ENCODE measurements at places on chromosomes 2 and 18.

GRCh38 chr2:40286721-40287120, 165.2 kb downstream of the SLC8A1 start:
- DNase-seq = no peak

GRCh38 chr2:164890544-164890943, 48.9 kb upstream of the COBLL1 start:
- DNase-seq = no peak

- DNase-seq = no peak
These were observed 341.1 kb downstream of the ARL6IP6 start for GRCh38 chr2:153059338-153060052.

DNA sequence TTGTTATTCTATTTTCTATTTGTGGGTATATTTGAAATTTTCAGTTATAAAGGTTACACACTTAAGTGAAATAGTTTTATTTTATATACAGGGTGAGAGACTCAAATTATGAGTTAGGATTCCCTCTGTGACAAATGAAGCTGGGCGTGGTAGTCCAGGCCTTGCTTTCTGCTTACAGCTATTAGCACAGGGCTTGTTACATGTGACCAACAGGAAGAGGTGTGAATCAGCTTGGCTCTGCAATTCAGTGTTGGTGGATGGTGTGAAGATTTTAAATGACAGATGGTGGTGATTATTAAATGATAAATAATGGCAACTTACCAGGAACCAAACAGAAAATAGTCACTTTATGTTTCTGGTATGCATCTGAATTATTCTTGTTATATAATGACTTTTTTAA, 64.4 kb upstream of the NOSTRIN start:
- no peak for DNase-seq

- no peak for DNase-seq
These were observed 123.2 kb downstream of the DYSF start for GRCh38 chr2:71576541-71576940.

DNA sequence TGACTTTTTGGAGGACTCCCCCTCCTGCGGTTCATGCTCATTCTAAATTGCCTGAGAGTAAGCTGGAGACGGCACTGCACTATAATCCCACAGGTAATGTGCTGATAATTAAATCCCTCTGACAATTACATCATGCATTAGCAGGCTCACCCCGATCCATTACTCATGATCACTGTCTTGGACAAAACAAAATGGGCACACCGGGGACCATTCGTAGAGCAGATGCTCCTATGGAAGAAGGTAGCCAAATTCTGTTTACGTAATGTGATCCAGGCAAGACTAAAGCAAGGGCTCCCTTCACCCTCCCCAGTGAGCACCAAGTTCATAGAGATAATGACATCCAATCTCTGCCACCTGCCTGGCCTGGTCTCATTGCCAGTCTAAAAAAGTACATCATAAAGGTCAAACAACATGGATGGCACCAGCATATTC, 657.1 kb upstream of the SOX11 start:
- DNase-seq = no peak

GRCh38 chr2:135473567-135473966, 57.5 kb downstream of the ZRANB3 start:
- no peak for DNase-seq

DNA sequence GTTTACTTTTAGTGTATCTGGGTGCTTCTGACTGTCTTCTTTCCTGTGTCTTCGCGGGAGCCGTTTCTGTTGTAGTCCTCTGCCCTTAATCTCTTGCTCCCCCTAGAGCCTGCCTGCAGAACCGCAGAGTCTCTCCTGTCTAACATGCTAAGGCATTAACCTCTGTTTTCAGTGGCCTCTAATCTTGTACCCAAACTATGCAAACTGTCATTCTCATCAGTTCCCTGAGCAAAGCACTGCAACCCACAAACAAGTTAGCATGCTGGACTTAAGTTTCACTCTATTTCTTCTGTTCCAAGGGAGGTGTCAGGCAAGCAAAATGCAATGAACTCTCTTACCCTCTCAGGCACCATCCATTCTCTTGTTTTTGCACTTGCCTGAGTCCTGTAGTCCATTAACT, 138.4 kb downstream of the OTX1 start:
- DNase-seq = no peak

GRCh38 chr2:224062481-224063297, 23.6 kb upstream of the SERPINE2 start:
- DNase-seq = no peak

GRCh38 chr2:75064691-75065396, 106.4 kb downstream of the POLE4 start:
- peak; percentile 12 for DNase-seq

DNA sequence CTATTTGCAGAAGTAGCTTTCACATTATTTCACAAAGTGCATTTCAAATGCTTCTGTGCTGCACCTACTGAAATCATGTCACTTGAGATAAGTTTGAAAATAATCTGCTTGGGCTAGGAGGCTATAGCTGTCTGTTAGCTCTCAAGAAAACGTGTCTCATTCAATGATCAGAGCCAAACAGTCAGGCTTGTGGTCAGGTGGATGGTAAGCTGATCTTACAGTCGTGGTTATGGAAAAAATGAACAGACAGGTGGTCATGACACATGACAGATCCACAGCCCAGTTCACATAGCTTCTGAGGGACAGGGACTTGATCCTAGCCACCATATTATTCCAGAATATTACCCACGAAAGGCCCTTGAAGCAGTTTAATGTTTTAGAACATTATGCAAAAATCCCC, 26.5 kb upstream of the RFX8 start:
- no peak for DNase-seq

DNA sequence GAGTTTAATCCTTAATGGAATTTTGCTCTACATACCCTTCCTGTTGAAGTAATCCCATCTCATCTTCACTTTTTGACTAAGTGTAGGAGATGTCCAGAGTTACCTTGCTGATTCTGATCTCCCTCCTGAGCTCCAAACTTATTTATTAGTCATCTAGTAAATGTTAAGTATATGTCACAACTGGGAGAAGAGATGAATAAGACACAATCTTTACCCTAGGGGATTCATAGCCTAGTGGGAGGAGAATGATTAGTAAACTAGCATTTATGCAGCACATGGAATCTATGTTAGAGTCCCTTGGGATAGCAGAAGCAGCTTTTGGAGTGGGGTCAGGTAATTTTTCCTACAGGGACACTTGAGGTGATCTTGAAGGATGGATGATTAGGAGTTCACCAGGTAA, 20.7 kb downstream of the ACVR2A start:
- no peak for DNase-seq

DNA sequence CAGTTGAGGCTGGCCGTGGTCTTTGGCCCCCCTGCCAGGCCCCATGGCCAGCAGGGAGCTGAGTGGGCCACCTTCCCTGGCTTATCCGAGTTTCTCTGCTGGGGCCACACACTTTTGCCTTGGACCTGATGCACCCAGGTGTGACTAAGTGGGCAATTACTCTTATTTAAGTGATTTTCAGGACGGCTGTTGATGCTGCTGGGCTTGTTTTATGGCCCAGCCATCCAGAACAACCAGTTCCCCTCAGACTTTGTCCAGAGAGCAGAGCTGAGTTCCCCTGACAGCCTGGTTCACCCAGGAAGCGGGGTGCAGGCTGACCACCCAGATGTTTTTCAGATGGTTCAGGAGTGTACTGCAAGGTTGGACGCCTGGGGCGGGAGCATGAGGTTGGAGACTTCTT, 68.8 kb downstream of the GLI2 start:
- DNase-seq = no peak

DNA sequence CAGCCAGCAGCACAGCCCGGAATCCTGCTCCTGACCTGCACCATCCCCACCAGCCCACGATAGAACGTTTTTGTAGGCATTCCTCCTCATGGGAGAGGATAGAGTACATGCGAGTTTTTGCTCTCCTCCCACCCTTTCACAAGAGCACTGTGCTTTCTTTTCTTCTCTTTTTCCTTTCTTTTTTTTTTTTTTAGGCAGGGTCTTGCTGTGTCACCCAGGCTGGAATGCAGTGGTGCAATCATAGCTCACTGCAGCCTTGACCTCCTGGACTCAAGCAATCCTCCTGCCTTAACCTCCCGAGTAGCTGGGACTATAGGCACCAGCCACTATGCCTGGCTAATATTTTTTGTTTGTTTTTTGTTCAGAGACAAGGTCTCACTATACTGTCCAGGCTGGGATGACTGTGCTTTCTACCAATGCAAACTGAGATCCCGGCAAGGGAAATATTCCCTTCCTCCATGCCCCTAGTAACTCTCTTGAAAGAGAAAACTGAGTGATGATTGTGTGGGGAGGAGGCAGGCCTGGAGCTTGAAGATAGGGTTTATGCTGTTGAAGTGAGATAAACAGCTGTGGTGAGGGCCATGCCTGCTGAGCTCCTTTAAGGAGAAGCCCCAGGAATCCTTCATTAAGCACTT, 82.6 kb upstream of the TXNDC2 start:
- no peak for DNase-seq

DNA sequence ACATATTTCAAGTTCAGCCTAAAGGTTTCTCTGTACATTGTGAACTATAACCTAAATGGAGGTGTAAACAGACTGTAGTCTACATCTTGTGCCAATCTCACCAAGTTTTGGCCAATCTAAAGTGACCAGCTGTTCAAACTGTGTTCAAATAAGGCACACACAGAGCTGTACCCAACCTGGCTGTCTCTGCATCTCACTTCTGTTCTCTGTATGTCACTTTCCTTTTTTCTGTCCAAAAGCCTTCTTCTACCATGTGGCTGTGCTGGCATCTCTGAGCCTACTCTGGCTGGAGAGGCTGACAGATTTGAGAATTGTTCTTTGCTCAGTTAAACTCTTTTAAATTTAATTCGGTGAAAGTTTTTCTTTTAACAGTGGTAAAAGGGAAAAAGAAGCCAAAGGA, 817.9 kb downstream of the SOCS6 start:
- no peak for DNase-seq

DNA sequence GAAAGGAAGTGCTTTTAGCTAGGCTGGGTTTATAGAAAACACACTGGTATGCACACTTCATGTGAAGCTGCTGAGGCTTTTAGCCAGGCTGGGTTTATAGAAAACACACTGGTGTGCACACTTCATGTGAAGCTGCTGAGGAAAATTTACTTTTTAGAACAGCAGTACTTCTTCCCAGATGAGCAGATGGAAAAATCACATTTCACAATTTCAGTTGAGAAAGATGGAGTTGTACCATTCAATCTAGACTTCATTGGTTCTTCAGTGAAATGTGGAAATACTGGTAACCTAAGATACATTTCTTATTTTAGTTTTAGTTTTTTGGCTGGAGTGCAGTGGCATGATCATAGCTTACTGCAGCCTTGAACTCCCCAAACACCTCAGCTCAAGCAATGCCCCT, 11.1 kb downstream of the SNTG2 start:
- DNase-seq = no peak

GRCh38 chr2:162091325-162092007, 17.5 kb upstream of the DPP4 start:
- no peak for DNase-seq

GRCh38 chr18:44961288-44961995, 280.8 kb downstream of the SETBP1 start:
- no peak for DNase-seq

GRCh38 chr2:161952783-161953191, 121.2 kb downstream of the DPP4 start:
- DNase-seq = no peak

- peak; percentile 34 for DNase-seq
These were observed 85.2 kb upstream of the NDUFV2 start for GRCh38 chr18:9017167-9017904.

- no peak for DNase-seq
These were observed 40.0 kb downstream of the MERTK start for GRCh38 chr2:111938392-111938791.

- DNase-seq = no peak
These were observed 237.4 kb downstream of the LPIN1 start for GRCh38 chr2:11983870-11984269.

DNA sequence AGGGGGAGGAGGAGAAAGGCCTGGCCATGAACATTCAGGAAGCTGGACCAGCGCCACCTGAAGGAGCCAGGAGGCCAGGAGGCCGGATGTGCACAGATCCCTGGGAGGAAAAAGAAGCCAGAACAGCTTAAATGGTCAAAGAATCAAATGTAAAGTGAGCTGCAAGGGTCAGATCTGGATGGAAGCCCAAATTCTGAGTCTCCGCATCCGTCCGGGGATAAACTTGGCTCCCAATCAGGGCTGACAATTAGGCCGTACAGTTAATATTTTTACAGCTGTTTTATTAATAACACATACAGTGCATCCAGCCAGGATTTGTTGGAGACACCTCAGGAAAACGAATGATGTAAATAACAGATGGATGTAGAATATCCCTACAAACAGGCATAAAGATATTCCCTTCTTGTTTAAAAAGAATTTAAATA, 495.1 kb upstream of the TCF4 start:
- DNase-seq = no peak

GRCh38 chr18:13448335-13448795, 229.8 kb downstream of the LDLRAD4 start:
- DNase-seq = no peak

- no peak for DNase-seq
These were observed 459.9 kb upstream of the CELF4 start for GRCh38 chr18:38025433-38026038.

DNA sequence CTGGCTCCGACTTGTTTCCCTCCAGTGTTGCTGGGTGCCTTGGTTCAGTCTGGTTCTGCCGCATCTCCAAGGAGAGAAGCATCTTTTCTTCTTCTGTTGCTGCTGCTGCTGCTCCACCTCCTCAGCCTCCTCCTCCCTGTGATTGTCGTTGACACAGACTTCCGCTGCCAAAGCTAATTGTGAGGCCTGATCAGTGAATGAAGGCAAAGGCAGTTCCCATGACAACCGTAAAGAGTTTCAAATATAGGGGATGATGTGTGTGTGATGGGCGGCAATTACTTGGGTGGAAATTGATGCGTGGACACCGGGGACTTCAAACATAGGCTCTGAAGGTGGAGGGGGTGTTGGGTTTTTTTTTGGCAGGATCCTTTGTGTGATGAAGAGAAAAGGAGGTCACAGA, 13.7 kb downstream of the TET3 start:
- no peak for DNase-seq

- DNase-seq = no peak
These were observed 70.0 kb upstream of the KCNH7 start for GRCh38 chr2:162908567-162908966.

- no peak for DNase-seq
These were observed 482.7 kb downstream of the RIT2 start for GRCh38 chr18:42632801-42633200.

DNA sequence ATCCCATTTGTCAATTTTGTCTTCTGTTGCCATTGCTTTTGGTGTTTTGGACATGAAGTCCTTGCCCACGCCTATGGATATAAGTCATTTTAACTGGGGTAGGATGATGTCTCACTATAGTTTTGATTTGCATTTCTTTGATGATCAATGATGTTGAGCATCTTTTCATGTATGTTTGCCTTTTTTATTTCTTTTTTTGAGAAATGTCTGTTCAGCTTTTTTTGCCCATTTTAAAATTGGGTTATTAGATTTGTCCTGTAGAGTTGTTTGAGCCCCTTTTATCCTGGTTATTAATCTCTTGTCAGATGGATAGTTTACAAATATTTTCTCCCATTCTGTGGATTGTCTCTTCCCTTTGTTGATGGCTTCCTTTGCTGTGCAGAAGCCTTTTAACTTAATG, 75.3 kb downstream of the COMMD1 start:
- DNase-seq = no peak

GRCh38 chr2:239160226-239161143, 240.3 kb downstream of the HDAC4 start:
- no peak for DNase-seq
